ENCODE measurements at places on chromosomes 7 and 10.
A peak's percentile ranks its signal among the peaks of the same experiment; 100 is the strongest.

DNA sequence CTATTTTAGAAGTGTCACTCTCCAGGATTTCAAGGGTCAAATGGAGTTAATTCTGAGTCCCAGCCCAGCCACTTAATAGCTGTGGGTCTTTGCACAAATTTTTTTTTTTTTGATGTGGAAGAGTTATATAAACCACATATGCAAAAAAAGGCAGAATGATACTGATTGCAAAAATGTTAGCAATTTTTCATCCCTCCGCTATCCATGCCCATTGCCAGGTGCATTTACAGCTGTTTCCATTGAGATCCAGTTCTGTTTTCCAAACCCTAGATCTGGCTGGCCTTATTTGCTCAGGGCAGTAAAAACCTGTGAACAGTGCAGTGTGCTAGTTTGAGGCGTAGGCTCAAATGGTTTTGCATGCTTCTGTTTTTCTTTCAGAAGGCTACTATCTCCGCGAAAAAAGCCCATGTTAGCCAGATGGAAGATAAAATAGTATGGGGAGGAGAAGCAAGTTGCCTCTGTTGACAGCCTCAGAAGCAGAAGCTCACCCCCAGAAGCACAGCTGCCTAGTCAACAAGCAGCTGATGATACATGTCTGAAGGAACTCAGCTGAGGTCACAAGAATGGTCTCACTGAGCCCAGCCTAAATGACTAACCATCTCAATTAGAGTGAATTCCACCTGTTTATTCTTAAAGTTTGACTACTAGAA is 997 bp upstream of the ZNF138 start:
- no peak for DNase-seq

GRCh38 chr7:43872406-43873110 is 3.2 kb upstream of the MRPS24 start:
- DNase-seq, result no peak

DNA sequence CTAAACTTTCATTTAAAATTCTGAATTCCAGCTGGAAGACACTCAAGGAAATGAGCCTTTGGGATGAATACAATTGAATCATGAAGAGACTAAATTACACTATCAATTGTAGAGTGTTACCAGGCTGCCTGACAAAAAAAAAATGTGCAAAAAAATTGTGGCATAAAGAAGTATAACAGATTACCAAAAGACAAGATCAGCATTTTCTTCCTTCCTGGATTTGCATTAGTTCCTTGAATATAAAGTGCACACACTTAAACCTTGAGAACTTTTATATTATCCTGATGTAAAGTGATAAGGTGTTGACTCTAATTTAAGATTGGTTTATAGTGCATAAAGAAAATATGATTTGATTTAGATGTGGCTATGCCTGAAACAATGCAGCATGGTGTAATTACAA is 412.7 kb upstream of the KLF6 start:
- no peak for DNase-seq

GRCh38 chr10:112131996-112132395 is 51.6 kb downstream of the GPAM start:
- no peak for DNase-seq

DNA sequence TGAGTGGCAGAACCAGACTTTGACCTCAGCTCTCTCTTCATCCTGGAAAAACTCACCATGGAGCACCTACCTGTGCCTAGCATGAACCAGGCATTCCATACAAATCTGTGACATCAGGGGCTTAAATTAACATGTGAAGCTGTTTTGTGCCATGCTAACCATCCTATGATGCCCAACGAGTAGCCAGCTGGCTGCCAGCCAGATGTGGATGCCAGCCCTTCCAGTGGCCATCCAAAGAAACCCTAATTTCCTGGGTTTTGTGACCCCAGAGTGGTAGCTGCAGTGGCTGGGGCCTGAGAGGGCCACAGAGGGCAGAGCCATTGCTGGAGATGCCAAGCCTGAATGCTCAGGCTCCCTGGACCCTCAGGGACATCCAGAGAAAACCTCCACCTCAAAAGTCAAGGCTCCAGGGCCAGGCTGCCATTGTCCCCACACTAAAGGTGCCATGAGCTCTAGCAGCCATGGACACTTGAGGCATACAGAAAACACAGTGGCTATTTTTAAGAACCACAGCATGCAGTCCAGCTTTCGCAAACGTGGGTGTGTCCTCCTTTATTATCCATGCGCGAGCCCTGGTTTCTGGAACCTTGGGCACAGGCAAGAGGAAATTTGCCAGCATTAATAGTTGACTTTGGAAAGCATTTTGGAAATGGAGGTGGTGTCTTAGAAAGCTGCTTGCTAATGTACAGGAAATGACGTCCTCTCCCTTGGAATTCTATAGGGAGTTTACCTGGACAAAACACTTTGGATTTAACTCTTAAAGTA is 6.0 kb downstream of the CPXM2 start:
- DNase-seq, result no peak

- DNase-seq, result no peak
Measured at GRCh38 chr10:45505311-45505710, 131.3 kb downstream of the ALOX5 start.

DNA sequence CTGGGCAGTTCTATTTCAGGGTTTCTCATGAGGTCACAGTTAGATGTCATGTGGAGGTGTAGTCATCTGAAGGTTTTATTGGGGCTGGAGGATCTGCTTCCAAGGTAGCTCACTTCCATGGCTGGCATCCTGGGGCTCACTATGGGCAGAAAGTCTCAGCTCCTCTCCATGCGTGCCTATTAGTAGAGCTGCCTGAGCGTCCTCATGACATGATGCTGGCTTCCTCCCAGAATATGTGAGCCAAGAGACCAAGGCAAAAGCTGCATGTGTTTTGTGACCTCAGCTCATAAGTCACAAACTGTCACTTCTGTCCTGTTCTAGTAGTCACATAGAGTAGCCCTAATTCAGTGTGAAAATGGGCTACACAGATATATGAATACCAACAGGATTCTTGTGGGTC is 524.4 kb downstream of the SUGCT start:
- DNase-seq, result no peak

- DNase-seq, result no peak
Measured at GRCh38 chr10:117342641-117343040, 32.6 kb downstream of the PDZD8 start.

DNA sequence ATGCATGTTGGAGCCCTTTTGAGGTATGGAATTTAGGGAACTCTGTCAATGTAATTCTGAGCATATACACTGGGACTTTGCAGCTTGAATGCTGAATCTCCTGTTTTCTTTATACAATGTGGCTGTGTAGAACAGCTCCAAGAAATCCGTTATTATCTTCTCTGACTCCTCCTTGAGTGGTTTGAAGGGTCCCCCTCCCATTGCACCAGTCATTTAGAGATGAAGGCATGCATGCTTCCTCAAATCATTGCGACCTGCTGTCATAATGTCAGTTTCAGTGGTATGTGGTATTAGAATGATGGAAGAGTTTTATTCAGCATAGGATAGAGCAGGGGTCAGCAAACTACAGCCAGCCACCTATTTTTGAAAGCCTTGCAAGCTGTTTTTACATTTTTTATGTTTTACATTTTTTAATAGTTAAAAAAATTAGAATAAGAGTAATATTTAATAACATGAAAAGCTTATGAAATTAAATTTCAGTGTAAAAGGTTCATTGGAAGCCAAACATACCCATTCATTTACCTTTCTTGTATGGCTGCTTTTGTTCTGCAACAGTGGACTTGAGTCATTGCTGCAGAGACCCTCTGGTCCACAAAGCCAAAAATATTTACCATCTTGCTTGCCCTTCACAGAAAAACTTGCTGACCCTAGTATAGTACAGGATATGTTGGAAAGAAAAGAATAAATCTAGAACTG is 8.1 kb downstream of the STK17A start:
- DNase-seq, result no peak

DNA sequence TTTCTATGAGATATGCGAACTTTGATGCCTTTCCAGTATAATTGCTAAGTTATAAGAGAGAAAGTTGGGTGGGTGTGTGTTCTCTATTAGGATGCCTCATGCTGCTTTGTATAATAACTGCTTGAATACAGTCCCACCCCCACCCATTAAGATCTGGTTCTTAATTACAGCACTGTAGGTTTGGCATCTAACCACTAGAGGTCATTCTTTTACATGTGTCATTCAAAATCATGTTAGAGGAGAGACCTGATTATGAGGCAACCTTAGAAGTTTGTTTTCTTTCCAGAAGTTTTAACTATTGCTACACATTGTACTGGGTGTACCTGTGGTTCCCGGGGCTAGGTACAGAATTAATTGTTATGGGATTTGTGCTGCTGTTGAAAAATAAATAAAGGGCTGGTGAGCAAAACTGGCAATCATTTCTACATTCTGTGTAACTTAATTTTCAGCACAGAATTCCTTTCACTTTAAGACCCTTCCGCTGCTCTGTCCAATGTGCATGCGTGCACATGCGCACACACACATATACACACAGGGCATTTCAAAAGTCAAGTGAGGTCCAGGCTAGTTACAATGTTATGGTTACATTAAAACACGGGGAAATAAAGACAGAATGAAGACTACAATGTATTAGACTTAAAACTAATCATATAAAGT is 1156.3 kb downstream of the SORCS3 start:
- peak; percentile 84 for DNase-seq

DNA sequence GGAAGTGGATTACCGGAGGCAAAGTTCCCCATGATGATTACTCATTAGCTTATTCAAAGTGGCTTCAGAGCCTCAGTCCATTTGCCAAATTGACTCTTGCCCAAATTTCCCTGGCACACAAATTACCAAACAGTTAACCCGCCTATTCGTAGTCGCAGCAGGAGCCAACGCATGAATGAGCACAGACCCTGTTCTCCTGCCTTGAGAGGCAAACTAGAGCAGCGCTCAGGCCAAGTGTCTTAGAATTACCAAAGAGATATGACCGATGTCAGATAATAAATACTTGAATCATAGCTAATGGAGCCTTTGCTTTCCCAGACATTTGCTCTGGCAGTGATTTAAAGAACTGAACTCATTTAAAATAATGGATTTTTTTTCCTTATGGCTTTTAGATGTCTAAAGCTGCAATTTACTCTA is 64.9 kb downstream of the CTTNBP2 start:
- DNase-seq, result no peak

GRCh38 chr7:10418985-10419384 is 554.7 kb upstream of the PHF14 start:
- DNase-seq, result no peak

GRCh38 chr7:57274535-57275283 is 142.5 kb upstream of the ZNF479 start:
- DNase-seq, result no peak

GRCh38 chr7:45161138-45161537 is 3.5 kb downstream of the RAMP3 start:
- DNase-seq, result no peak

Measured in Kasumi-1 (cell line).